ENCODE measurements at places on chromosomes 6 and 20.
A peak's percentile ranks its signal among the peaks of the same experiment; 100 is the strongest.

GRCh38 chr6:73727114-73727513 lies 31.1 kb downstream of the CD109 start:
- DNase-seq, result no peak

DNA sequence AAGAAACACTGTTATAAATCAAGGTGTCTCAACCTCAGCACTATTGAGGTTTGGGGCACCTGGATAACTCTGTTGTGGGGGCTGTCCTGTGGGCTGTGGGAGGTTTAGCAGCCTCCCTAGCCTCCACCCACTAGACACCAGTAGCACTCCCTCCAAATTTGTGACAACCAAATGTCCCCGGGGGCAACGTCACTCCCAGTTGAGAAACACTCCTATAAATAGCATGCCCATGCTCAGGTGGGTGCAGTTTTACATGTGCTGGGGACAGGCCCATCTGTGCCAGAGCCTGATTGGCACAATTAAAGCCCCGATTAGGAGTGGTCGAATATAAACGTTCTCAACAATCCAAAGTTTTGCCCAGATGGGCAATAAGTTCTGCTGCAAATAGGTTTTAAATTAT lies 78.9 kb downstream of the FAM50B start:
- peak; percentile 26 for DNase-seq

DNA sequence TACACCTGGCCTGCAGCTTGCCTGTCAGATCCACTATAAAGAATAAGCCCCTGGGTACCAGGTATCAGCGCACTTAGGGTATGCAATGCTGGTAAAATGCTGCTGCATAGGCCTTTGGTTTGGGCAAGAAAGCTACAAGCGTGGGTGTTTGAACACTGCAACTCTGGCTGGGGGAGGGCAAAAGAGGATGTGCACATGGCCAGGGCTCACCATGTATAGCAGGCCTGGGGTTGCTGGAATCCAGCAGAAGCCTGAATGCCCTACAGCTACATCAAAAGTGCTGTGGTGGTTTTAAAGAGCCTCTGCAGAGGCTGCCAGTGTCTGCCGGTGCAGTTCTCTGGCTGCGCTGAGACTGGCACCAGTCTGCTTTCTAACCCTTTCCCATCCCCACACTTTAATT lies 51.7 kb downstream of the UQCC1 start:
- no peak for DNase-seq

DNA sequence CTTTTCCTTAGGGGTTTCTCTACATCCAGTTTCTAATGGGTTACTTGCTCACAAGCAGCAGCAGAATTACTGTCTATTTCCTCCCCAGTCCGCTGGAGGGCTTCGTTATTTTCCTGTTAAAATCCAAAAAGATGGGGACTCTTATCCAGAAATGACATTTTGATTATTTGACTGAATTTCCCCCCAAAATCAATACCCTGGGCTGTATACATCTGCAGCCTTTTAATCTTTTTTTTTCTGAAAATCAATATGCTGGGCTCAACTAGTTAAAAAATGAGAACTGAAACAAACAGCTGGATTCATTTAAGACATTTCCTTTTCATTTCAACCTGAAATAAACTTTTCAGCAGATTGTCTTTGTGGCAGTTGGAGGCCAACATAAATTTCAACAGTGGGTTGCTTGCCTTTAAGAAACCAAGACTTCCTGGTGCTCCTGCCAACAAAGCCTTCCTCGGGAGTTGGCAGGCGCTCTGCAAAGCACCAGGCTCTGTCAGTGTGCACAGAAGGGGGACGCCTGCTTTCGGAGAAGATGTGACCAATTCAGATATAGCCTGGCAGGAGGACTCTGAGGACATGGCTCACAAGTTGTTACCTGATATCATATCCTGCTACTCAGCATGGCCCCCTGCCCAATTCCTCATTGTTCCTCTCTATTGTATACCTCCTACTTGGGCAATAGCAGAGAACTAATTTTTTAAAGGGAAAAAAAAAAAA lies 204.7 kb upstream of the ARG1 start:
- DNase-seq, result no peak

- no peak for DNase-seq
These were observed 39.6 kb upstream of the PDE7B start for GRCh38 chr6:135811644-135812526.

DNA sequence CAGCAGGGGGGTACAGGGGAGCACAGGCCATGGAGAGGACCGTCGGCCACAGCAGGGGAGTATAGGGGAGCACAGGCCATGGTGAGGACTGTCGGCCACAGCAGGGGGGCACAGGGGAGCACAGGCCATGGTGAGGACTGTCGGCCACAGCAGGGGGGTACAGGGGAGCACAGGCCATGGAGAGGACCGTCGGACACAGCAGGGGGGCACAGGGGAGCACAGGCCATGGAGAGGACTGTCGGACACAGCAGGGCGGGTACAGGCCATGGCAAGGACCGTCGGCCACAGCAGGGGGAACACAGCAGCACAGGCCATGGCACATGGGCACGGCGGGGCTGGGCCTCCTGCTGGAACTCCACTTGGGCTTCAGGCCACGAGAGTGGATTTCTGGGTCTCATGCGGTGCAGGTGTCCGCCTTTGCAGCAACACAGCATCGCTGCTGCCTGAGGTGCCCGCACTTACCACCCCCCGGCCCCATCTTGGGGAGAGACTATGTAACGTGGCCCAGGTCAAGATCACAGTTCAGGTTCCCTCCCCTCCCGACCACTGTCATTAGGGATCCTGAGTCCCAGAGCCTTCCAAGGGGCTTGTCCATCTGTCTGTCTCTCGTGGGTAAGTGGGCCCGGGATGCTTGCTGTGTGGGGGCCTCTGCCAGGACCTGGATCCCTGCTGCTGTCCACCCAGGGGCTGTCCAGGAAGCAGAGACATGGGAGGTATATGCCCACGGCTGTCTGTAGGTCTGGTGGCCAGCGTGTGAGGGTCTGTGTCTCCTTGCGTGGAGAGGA lies 2.5 kb downstream of the NPBWR2 start:
- DNase-seq, result no peak

GRCh38 chr6:41054511-41054910 lies 1.5 kb downstream of the APOBEC2 start:
- peak; percentile 82 for DNase-seq

GRCh38 chr6:168244961-168245551 lies 74.5 kb downstream of the DACT2 start:
- DNase-seq, result no peak

DNA sequence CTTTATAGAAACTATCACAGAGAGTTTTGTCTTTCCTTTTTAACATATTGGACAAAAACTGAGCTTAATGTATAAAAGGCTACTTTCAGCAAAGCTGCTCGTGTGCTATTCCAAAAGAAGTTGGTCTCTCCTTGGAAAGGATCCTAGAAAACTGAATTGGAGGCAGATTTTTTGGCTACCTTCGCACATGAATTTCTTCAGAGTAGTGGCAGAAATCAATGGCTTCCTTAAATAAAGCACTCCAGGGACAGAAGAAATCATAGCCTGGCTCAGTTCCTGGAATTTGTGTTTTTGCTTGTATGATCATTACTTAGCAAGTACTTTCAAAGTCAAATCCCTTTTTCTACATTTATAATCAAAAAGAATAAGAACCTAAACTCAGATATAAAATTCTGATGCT lies 780.3 kb downstream of the PHF3 start:
- DNase-seq, result no peak

DNA sequence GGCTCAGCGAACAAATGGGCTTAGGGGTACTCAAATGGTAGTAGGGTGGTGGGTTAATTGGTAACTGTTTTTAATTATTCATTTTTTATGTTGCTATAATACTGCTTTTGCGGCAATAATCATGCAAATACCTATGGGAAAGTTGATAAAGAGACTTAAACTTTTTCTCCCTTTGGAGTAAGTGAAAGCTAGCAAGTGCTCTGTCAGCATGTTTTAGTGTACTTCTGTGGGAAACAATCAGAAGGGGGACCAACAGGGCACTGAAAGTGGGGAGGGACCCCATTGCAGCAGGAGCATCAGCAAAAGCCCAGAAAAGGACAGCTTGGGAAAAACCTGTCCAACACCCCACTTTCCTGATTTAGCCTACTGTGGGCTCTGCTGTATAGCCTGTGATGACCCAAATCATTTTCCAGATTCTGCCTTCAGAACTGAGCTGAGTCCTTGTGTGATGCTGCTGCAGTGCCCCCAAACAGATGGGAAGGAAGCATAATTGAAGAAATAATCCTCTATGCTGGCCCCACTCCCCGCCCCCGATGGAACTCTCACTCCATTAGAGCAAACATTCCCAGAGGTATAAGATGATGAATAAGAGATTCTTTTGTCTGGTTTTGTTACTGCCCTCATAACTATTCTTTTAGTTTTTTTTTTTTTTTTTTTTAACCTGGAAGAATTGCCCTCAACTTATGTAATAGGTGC lies 322.8 kb downstream of the CD83 start:
- DNase-seq, result peak; percentile 84

DNA sequence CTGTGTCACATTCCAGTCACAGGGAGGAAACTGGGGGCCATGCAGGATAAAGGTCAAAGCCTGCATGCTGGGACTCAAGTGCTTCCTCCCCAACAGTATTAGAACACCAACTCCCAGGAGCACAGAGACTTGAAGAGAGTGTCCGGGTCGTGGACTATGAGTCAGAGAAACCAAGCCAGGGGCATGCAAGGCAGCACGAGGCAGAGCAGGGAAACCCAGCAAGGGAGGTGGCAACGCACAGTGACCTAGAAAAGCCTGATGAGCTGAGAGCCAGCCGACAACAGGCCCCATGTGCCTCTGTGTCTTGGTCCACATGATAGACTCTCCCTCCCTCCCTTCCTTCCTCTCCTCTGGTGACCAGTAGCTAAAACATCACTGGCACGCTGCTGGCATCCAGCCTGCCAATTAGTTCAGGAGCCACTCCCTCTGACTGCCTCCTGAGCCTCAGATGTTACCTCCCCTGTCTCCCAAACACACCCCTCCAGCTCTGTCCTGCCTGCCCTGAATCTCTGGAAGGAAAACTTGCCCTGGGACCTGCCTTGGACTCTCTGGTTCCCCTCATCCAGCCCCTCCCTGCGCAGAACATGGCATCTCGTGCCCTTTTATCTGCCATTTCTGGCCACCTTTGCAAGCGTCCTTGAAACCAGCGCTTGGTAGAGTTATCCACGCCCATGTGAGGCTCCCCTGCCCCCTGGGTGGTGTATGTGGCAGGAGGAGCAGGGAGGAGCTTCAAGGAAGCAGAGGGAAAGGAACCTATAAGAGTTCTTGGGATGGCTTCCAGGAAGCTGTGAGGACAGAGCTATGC lies 16.2 kb upstream of the RNF39 start:
- no peak for DNase-seq

DNA sequence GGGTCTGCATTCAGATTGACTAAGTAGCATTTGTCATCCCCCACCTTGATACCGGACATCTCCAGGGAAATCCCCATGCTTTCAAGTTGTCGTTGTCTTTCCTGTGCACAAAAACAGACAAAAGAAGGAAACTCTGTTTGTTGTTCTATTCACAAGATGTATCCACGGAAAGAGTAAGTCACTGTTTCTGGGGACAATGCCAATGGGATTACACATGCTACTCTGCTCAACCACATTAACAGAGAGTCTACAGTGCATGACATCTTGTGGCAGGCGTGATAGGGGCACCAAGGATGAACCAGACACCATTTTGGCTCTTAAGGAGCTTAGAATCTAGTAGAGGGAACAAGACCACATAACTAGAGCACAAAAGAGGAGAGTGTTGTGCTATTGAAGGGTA lies 124.4 kb upstream of the NUP153 start:
- DNase-seq, result no peak

- no peak for DNase-seq
These were observed 198.1 kb upstream of the UST start for GRCh38 chr6:148548749-148549140.

- DNase-seq, result peak; percentile 42
These were observed 549.4 kb upstream of the SYNCRIP start for GRCh38 chr6:86192123-86192522.

DNA sequence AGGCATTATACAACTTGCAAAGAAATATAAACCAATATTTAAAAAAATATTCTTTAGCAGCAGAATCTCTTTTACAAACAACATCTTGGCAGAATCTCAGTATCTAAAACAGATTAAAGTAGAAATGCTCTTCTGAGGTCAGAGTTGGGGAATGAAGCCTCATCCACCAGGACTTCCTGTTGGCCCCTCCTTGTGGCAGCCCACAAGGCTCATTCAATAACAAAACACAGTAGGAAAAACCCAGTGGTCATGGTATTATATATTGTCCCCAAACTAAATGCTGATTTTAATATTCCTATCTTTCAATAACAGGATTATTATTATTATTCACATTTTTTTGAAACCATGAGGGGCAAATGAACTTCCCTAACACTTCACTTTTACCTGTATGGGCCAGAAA lies 368.6 kb downstream of the BTBD9 start:
- no peak for DNase-seq

- DNase-seq, result no peak
These were observed 64.8 kb downstream of the SNX9 start for GRCh38 chr6:157887892-157888291.

- no peak for DNase-seq
These were observed 13.1 kb downstream of the METTL24 start for GRCh38 chr6:110345025-110345424.

DNA sequence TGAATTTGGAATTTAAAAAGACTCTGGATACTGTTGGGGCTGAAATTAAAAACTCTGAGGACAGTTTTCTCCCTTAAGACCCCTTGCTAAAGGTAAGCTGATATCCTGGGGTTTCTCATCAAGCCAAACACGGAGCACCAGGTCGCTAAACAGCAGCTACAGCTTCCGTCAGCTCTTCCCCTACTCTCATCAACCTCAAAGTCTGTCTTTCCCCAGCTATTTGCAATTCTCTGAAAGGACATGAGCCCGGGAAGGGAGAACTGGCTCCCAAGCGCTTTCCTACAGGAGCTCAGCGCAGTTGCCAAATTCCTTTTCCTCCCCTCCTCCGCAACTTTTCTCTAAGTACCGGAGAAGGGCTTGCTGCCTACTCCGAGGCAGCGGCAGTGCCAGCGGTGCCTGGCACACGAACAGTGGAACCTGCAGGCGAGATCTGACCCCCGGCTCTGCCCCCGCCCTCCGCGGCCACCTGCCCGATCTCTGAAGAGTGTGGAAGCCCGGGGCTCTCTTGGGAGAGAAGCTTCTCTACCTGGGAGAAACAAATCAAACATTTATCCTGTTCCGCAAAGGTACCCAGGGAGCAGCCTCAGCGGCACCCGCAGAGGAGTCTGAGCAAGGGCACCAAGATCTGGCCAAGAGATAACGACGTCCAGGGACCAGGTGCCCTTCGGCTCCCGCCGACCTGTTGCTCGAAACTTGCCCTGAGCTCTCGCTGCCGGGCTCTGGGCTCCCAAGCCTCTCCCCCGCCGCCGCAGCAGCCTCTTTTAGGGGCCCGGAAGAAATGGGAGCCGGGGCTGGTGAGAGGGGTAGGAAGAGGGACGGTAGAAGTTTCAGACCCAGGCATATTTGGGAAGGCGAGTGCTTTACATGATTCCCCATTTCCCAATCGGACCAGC lies 2.2 kb downstream of the CBLN4 start:
- DNase-seq, result no peak

- DNase-seq, result no peak
These were observed 9.9 kb downstream of the ZNF311 start for GRCh38 chr6:28995093-28995650.

DNA sequence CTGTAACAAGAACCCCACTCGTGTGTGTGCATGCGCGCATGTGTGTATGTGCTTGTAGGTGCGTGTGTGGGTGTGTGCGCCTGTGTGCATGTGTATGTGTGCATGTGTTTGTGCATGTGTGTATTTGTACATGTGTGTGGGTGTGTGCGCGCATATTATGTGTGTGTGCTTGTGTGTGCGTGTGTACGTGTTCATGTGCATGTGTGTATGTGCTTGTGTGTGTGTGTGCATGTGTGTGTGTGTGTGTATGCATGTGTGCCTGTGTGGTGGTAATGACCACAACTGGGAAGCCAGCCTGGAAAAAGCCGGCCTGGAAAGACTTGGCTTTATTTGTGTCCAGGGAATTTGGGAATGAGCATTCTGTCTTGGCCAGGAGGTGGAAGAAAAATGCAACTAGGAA lies 157.5 kb downstream of the PAX1 start:
- DNase-seq, result no peak
